Activated CD4-positive, alpha-beta T cell treated with anti-CD3 and anti-CD28 coated beads, Interleukin-2, amount 50 U/mL, for 48 hours (primary cell): ENCODE measurements at places on chromosomes 4 and X.

DNA sequence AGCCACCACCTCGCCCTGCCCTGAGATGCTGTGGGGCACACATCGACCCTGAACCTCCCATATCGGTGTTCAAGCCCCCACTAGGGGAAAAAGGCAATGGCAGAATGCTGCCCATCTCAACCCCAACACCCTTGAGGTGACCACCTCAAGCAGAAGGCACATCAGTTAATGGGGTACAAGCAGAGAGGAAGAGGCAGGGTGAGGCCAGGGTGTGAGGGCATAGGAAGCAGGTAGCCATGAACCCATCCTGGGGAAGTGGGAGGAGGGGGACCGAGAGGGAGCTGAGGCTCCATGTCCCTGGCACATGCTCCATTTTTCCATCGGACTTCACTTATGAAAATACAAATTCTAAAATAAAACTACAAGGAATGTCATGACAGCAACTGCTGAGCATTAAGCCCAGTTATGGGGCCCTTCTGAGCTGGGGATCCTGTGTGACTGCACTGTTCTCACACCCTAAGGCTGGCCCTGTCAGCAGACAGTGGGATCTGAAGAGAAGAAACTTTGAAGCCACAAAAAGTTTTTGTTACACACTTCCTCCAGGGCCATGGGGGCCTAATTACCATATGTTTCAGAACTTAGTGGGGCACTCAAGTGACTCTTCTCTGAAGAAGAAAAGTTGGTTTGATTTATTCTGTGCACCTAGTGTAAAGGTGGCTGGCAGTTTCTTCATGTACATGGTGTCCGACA lies 68.2 kb upstream of the FAM241A start:
- DNase-seq: no peak

DNA sequence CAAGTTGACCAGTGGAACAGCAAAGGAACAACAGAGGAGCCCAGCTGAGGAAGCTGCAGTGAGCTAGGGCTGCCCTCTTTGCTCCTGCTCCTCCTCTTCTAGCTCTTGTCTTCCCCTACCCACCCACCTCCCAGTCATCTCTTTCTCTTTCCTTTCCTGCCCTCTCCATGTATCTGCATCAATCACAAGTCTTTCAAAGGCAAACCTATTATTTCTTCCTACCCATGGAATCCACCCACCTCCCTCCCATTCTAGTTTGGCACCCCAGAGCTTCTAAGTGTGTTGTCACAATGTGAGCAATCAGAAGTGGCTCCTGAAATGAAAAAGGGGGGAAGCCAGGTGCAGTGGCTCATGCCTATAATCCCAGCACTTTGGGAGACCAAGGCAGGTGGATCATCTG lies 69.3 kb downstream of the TSC22D3 start:
- no peak for DNase-seq

GRCh38 chrX:45056428-45057145 lies 144.1 kb downstream of the DIPK2B start:
- no peak for DNase-seq

DNA sequence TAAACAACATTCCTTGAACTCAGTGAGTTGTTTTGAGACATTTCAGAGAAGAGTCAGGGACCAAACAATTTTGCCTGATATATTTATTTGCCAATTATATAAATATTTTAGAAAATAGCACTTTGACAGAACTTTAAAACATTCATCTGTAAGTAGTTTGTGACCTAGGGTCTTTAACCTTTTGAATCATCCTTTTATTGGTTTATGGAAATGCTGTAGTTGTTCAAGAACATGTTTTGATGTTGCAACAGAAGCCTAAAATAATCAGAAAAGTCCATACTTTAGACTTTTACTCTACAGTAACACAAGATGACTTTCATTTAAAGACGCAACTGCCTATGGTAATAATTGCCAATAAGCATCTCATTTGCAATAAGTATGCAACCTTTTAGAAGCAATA lies 43.0 kb downstream of the CXCL1 start:
- DNase-seq: no peak

- no peak for DNase-seq
These were observed 587.6 kb upstream of the DIPK2B start for GRCh38 chrX:45788315-45788714.

- peak; percentile 63 for DNase-seq
These were observed 739 bp downstream of the LARP1B start for GRCh38 chr4:128061566-128062536.

GRCh38 chrX:1657367-1658070 lies 42.7 kb downstream of the ASMT start:
- DNase-seq: peak; percentile 65

DNA sequence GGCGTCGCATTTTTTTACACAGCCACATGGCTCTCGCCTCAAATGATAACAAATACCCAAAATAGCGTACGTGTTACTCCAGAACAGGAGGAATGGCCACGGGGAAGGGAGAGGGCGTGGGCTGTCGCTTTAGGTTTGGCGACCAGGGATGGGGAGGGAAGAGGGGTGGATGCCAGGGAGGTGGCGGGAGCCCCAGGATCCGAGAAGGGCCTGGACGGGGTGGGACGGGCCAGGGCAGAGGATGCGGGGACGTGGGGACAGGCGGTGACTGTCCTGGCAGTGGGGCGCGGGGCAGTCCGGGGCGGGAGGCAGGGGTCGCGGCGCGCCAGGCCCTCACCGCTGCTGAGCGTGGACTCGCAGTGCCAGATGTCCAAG lies 631 bp downstream of the TMEM47 start:
- DNase-seq: no peak

DNA sequence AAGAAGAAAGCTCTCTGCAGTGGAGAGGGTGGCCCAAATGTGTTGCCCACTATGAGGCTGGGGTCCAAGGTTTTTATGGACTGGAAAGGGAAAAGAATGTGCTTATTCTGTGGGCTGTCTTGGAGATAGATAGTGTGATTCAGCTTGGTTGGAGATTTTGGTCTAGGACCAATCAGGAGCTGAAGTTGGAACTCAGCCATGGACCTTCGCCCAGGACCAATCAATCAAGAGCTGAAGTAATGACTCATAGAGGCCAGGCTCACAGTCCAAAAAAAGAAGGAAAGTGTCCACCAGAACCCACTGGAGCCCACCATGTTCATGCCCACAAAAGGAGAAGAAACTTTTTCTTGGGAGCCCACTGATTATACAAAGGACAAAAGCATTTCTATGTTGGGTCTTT lies 369.5 kb downstream of the UBE2NL start:
- no peak for DNase-seq

GRCh38 chr4:14218641-14219040 lies 591.1 kb upstream of the BOD1L1 start:
- DNase-seq: no peak
